ENCODE measurements at places on chromosomes 16 and 17. TPM values are rescaled to one million over a fixed set of nuclear protein-coding genes. Genes with fewer than 3 reads are reported as not detected.
A peak's percentile ranks its signal among the peaks of the same experiment; 100 is the strongest.

Gene ATXN7L3
- 45.5 TPM for polyA plus RNA-seq

Gene OR1A1
- not detected for polyA plus RNA-seq

Gene CACNG3
- not detected for polyA plus RNA-seq

Gene COG7
- polyA plus RNA-seq, result 13.4 TPM

Gene PTX4
- polyA plus RNA-seq, result not detected

Gene MARVELD3
- not detected for polyA plus RNA-seq

Gene C1QTNF8
- not detected for polyA plus RNA-seq

Gene KRTAP1-1
- not detected for polyA plus RNA-seq

Gene ZNF385C
- 0.15 TPM for polyA plus RNA-seq

Gene ESRP2
- polyA plus RNA-seq, result not detected

Gene CD300E
- polyA plus RNA-seq, result not detected

Gene TVP23B
- polyA plus RNA-seq, result 13.2 TPM

Gene TPSD1
- not detected for polyA plus RNA-seq

Gene SLC5A10
- polyA plus RNA-seq, result 0.05 TPM

Gene PRR11
- polyA plus RNA-seq, result 32.7 TPM

Gene CRHR1
- not detected for polyA plus RNA-seq

Gene NAE1
- 235 TPM for polyA plus RNA-seq

Gene KCNAB3
- 2.1 TPM for polyA plus RNA-seq

Gene PPP1R27
- 4.2 TPM for polyA plus RNA-seq

Gene CDC42EP4
- polyA plus RNA-seq, result 13.4 TPM

DNA sequence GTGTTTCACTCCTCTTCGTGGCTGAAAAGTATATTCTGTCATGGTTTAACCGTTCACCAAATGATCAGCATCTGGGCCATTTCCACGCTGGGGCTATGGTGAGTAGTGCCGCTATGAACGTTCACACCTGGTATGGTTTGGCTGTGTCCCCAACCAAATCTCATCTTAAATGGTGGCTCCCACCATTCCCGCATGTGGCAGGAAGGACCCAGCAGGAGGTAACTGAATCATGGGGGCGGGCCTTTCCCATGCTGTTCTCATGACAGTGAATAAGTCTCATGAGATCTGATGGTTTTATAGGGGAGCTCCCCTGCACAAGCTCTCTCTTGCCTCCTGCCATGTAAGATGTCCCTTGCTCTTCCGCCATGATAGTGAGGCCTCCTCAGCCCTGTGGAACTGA is 45.7 kb upstream of the ZNF469 start:
- no peak for DNase-seq

GRCh38 chr16:49964973-49965372 is 60.1 kb upstream of the CNEP1R1 start:
- DNase-seq, result no peak

GRCh38 chr16:1494129-1494640 is 1.0 kb downstream of the TELO2 start:
- no peak for DNase-seq

GRCh38 chr17:78120537-78120936 is 8.0 kb downstream of the TMC6 start:
- DNase-seq, result no peak

- no peak for DNase-seq
Observed at GRCh38 chr17:79956853-79957252, 78.8 kb downstream of the TBC1D16 start.

DNA sequence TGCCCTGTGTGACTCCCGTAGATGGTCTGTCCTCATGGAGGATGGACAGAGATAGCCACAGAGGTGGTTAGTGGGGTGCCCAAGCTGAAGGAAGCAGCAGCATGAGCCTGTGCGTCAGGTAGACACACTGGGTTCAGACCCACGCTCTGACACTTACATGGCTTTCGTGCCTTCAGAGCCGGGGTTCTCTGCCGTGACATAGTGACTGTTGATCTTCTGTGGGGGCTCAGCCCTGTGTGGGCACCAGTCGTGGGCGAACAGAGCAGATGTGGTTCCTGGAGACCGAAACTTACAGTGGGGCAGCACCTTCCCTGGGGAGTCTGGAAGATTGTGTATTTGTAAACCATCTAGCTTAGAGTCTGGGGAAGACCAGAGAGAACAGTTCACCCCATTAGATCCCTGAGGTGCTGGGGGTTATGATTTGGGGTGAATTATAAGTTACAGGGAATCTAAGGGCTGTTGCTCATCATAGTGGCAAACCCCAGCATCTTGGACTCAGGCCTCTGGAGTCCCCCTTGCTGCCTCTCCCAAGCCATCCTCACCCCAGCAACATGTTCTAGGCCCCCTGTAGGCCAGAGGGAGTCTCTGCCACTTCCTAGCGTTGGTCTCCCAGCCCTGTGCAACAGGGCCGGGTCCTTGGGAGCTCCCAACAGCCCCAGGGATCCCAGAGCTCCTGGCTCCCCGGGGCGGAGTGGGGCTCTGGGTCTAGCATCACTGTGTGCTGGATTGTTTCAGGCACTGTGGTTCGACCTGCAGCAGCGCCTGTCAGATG is 28.6 kb downstream of the NECAB2 start:
- DNase-seq, result peak; percentile 51

DNA sequence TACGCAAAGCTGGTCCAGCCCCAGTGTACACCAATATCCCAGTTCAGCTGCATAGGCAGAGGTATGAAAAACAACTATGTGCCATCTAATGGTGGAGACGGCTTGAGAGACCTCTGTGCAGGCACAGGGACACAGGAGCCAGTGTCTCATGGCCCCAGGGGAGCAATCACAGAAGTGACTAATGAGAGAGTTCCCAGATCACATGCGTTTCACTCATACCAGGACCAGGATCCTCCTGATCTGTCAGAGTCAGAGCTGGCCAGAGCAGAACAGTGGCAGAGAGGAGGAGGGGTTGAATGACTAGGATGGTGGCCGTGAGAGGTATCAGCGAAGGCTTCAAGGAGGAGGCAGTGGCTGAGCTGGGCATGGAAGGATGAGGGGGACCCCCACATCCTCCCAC is 41.1 kb downstream of the TMEM132E start:
- DNase-seq, result no peak

DNA sequence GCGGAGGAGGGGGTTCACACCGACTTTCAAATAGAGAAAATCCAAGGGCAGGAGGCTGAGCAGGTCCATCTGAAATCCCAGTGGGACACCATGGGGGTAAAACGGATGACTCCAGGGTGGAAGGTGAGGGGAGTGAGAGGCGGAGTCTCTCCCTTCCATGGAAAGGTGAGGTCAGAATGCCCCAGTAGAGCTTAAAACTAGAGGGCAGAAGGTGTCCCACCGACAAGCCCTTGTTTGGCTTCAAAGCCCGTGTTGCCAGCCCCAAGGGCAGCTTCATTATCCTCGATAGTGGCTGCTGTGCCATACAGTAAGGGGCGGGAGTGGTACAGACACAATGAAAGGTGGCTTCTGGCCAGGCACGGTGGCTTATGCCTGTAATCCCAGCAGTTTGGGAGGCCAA is 55.7 kb downstream of the CNGB1 start:
- no peak for DNase-seq

DNA sequence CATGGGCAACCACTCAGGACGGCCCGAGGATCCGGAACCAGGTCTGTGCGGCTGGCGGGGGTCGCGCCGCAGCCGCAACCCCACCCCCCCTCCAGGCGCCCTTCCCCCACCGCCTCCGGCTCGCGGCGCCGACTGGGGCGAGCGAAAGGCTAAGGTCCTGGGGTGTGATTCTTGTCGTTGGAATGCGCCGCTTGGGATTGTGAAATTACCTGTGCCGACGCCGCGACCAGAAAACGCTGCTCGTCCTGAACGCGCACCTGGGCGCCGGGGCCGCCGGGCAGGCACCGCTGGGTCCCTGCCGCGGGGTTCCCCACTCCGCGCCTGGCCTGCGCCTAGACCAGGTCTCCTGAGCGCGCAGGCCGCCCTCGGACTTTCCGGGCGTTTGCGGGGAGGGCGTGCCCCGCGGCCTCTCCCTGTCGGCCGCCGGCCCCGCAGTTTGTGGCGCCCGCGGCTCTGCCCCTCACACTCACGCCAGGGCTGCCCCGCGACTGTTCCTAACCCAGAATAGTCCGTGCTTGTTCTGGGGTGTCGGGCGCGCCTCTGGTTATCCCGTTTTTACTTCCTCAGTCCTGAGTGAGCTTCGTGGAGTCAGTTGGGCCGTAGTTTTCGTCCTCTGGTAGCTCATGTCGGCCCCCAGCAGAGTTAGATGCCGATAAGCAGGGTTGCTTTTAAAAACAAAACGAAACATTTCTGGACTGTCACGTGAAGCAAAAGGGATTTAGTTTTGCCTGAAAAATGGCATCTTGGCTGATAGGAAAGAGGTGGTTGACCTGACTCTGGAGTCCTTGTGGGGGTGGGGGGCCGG is 147.2 kb downstream of the SPECC1 start:
- peak; percentile 48 for DNase-seq

- no peak for DNase-seq
Observed at GRCh38 chr16:50252082-50252611, 14.2 kb upstream of the ADCY7 start.

- DNase-seq, result no peak
Observed at GRCh38 chr17:32944248-32945020, 16.5 kb downstream of the TMEM98 start.

DNA sequence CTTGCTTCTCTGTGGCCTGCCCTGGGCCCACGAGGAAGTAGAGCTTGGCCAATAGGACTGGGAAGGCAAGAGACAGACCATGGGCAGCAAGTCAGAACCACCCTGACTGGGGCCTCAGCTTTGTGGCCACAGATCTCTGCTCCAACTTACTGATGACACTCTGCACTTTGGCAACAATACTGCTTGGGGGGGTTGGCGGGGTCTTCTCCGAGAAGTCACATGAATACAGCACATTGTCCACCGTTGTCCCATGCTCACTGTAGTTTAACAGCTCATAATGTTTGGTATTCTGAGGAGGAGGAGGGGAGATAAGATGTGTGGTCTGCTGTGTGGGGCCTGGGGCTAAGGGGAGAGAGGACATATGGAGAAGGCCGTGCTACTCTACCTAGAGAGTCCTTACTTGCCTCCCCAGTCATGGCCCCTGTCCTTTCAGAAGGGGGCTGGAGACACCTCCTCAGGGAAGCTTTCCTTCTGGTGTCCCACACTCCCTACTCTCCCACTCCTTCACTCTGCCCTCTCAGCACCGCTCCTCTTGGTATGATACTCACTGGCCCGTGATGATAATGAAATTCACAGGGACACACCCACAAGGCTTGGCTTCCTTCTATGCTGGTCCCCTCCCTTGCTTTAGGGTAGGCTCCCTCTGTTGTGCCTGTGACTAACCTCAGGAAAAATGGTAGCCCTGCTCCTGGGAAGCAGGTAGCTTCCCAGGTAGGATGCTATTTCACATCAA is 4.0 kb upstream of the DHRS13 start:
- DNase-seq, result peak; percentile 65

GRCh38 chr17:5509482-5509881 is 23.1 kb downstream of the MIS12 start:
- DNase-seq, result no peak

GRCh38 chr16:21959050-21959449 is 5.9 kb downstream of the UQCRC2 start:
- no peak for DNase-seq

GRCh38 chr16:4675864-4676786 is 17.2 kb upstream of the NUDT16L1 start:
- DNase-seq, result peak; percentile 34

DNA sequence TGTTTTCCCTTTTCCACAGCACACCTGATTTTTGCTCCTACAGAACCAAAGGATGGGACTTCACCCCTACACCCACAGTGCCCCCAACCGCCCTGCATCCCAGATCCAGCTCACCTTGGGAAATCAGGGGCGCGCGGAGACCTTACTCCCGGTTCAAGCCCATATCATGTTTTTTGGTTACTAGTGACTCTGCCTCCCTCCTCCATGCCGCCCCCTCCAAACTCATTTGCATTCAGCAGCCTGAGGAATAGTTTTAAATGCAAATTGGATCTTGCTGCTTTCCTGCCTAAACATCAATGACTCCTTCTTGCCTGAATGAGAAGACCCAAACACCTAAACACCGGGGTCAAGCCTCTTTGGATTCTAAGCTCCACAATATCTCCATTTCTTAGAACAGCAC is 331.8 kb downstream of the TMEM114 start:
- DNase-seq, result no peak

- no peak for DNase-seq
Observed at GRCh38 chr16:82636485-82636884, 9.7 kb downstream of the CDH13 start.

DNA sequence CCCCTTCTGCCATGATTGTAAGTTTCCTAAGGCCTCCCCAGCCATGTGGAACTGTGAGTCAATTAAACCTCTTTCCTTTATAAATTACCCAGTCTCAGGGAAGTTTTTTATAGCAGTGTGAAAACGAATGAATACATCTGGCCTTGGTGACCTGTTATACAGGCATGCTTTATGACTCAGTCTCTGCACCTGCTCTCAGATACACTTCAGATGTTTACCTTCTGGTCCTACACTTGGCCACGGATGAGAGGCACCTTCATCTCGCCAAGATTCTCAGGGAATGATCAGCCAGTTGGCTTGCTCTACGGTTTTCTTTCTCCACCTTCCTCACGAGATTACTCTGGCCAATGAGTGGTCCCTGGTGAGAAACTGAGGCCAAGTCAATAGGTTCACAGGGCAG is 304.7 kb downstream of the CA10 start:
- DNase-seq, result no peak

- no peak for DNase-seq
Observed at GRCh38 chr17:75111777-75112335, 2.1 kb downstream of the ARMC7 start.

DNA sequence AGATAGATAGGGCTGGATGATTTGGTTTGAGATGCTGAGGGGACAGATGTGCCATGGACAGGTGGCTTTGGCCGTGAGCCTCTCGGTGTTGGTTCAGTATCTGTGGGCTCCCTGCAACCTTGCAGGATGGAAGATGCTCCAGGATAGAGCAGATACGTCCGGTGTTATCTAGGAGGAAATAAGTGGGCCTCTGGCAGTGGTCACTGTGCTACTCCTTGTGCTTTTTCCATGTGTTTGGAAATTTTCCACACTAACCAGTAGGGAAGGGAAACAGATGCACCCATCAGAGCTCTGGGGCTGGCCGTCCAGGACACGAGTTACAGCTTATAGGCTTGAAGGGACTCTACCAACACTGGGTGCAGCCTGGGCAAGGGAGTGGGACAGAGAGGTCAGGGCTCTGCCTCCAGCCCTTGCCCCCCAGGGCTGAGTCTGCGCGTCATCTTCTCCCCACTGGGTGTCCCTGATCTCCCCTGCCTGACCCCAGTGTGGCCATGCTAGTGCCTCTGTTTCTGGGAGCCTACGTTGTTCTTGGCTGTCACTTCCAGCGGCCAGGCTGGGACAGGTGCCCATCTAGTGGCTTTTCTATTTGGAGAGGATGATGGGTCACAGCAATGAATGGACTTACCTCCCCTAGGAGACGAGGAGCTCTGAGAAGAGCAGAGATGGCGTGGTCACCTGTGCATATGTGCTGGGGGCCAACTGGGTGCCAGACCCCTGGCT is 166.9 kb downstream of the SEC14L1 start:
- no peak for DNase-seq

GRCh38 chr16:57577691-57578224 is 35.3 kb downstream of the ADGRG5 start:
- DNase-seq, result peak; percentile 14

DNA sequence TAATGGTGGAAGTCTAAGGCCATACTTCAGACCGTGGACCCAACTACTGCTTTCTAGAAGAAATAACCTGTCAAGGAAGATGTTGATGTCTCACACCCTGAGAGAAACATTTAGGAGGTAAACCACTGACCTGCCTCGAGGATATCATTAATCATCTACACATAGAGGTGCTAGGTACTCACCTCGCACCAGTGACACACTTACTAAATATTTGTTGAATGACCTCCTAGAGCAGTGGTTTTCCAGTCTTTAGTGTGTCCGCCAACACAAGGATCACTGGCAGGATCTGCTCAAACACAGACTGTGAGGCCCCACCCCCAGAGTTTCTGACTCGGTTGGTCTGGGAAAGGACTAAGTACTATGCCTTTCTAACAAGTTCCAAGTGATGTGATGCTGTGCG is 197.4 kb upstream of the CACNG5 start:
- no peak for DNase-seq

GRCh38 chr17:882827-883585 is 96.6 kb downstream of the NXN start:
- no peak for DNase-seq

Measured in K562 (cell line).